Stimulated activated CD8-positive, alpha-beta memory T cell treated with anti-CD3 and anti-CD28 coated beads, Interleukin-4, amount 100 ng/mL, for 1 hour (primary cell): ENCODE measurements at places on chromosomes 2 and 18.
A peak's percentile ranks its signal among the peaks of the same experiment; 100 is the strongest.

GRCh38 chr2:18422432-18423165 is 137.9 kb downstream of the RDH14 start:
- no peak for DNase-seq

DNA sequence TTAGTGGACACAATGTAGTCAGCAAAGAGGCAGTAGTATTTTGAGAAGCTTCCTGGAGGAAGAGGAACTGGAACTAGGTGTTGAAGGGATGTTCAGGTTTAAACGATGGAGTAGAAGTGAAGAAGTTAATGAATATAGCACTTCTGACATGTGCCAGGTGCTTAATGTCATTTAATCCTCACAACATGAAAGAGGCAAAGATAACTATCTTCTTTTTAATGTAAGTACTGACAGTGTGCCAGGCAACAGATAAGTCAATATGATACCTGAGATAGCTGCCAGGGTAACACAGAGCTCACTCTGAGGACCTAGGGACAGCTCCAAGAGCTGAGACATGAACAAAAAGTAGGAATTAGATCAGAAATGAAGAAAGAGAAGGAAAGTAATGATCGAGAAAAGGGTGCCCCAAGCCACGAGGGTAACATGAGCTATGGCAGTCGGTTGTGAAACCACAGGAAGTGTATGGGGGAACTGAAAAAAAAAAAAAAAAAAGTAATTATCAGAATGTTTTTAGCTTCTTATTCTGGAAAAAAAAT is 140.7 kb downstream of the RNF144A start:
- no peak for DNase-seq

GRCh38 chr18:78906066-78906465 is 73.6 kb upstream of the SALL3 start:
- no peak for DNase-seq

DNA sequence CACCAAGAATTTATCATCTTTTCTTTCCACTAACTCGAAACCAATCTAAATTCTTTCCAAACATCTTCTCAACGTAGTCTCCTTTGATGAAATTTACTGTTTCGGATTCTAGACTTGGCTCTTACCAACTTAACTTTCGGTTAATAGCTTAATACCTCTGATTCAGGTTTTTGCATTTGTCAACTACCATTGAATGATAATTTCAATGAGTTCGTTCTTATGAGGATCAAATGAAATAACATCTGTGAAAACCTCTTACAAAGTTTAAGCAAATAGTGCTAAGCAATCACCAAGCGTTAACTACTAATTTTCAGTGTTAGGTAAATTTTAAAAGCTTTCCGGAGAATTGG is 593 bp upstream of the NRBP1 start:
- no peak for DNase-seq

DNA sequence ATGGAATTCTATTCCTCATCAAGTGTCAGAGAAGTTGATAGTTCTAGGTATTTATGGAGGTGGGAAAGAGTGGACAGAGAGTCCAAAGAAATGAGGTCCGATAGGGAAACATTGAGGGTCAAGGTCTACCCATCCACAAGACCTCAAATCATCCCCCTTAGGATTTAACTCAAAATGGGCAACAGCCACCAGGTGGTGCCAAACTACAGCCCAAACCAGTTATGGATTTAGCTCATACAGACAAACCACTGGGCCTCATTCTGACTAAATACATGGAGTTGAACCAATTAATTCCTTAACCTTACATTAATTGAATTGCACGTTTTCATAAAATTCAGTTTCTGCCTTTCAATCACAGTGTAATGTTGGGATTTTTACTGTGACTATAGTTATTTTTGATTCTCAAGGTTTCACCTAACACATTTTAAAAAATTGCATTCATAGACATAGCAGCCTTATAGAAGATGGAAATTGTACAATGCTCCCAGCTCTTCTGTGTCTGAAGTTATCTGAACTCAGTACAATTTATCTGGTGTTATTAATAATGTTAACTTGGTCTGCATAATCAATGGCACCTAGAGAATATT is 98.2 kb upstream of the HNMT start:
- DNase-seq, result peak; percentile 10

DNA sequence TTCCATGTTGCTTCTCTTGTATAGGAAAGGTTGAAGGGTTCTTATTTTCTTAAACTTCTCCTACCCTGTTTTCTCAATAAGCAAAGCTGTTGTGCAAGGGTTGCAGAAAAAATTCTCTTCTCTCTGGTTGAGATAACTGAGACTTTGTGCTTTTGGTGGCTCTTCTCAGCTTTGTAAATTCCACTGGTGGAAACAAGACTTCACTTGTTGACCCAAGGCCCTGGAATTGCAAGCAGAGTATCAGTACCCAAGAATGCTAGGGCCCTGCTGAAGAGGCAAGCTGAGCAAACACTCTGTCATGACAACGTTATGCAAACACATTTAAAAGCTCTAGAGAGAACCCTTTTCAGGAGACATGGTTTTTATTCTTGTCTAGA is 294.7 kb upstream of the EPAS1 start:
- DNase-seq, result no peak

GRCh38 chr2:27086724-27087593 is at the start of gene KHK:
Gene KHK, plus strand, starts transcription at chr2:27086772. Its CDS starts 488 bp downstream, at chr2:27087260.
- no peak for DNase-seq

GRCh38 chr2:183207110-183207509 is 82.9 kb downstream of the NUP35 start:
- DNase-seq, result no peak

DNA sequence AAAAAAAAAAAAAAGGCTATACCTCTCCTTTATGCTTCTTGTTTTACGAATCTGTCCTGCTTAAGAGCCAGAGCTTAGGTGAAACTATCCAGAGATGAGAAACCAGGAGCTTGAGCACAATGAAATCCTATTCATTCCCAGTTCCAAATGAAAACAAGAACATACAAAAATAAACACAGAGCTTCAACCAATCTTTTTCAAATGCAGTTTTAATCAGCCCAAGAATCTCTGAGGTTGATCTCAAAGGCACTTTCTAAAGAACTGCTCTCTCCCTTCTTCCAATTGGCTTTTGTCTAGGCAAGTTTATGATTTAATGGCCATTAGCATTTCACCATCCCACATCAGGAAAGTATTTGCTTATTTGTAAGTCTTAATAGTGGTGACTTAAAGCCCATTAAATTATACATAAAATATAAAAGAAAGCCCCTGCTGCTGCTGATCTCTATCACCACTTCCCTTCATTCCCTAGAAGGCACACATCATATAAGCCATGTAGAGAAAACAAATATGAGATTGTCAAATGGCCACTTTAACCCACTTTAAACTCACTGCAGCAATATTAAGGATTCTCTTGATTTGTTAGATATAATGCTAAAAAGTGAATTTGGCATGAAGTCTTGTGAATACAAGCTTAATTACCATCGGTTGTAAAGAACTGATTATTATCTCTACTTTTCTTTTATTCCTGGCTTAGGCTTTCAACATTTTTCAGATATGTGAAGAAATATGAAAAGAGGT is 29.3 kb upstream of the SCN9A start:
- no peak for DNase-seq

GRCh38 chr2:241773511-241774418 is 2.9 kb upstream of the GAL3ST2 start:
- DNase-seq, result no peak

DNA sequence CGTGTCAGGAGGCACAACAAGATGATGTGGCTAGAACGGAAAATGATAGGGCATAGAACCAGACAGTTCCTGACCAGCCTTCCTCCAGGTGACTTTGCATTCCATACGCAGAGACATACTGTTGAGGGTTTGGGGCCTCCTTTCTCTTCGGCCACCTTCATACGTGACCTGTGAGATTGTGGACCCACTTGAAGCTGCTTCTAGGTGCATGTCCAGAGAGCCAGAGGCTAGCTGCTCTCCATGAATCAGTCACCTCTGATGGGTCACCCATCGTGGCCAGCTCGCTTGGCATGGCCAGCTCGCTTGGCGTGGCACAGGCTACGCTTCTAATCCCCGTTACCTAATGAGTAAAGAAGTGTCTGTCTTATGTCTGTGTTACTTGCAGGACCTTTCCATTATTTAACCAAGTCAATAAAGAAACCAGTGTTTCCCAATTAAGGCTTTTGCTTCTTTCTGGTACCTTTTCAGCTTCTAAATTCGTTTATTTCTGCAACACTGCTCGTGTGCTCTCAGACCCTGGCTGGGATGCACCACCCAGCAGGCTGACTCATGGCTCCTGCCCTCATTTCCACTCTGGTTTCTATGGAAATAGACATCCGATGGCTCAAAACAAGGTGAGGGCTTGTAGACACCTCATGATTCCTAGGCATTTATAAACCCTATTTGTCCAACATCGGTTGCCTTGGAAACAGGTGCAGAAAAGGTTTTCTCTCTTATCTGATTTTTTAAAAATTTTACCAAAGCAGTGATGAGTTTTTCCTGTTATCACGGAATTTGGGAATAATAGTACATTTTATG is 86.7 kb upstream of the B3GNT7 start:
- DNase-seq, result no peak

DNA sequence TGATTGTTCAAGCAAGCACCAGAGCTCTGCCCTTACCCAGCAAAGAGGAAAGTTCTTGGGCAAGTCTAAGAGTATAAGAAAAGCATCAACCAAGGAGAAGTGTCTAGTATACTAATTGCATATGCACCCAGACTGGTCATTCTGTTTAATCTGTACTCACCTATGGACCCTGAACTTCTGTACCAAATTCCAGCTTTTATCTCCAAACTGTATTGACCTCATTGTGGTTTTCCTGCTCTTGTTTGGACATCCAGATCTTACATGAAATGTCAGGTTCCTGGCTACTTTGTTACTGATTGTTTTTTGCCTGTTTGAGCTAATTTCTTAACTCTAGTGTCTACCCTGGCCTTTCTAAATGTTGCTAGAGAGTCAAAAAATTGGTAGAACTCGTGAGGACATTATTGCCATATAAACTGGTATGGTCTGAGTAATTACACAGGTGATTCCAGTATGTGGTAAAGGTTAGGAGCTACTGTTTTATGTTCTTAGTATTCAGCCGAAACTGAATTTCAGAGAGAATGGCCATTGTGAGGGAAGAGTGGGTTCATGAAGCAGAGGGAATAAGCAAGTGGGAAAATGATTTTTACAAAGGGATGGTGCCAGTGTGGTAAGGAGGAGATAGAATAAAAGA is 146.3 kb downstream of the HNMT start:
- DNase-seq, result no peak

- no peak for DNase-seq
Observed at GRCh38 chr2:207188626-207189419, 23.1 kb upstream of the KLF7 start.

GRCh38 chr2:134258684-134259388 is 5.0 kb downstream of the MGAT5 start:
- DNase-seq, result peak; percentile 17

- DNase-seq, result no peak
Observed at GRCh38 chr2:28394997-28395333, 2.3 kb downstream of the FOSL2 start.

- no peak for DNase-seq
Observed at GRCh38 chr18:34397286-34397896, 172.7 kb upstream of the NOL4 start.

GRCh38 chr2:58633613-58634365 is 392.7 kb upstream of the FANCL start:
- no peak for DNase-seq

DNA sequence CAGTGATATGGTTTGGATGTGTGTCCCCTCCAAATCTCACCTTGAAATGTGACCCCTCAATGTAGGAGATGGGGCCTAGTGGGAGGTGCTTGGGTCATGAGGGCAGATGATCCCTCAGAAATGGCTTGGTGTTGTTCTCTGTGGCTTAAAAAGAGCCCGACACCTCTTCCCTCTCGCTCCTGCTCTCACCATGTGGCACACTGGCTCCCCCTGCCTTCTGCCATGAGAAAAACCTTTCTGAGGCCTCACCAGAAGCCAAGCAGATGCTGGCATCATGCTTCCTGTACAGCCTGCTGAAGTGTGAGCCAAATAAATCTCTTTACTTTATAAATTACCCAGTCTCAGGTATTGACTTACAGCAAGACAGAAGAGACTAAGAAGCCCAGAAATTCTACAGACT is 357.1 kb downstream of the NRXN1 start:
- no peak for DNase-seq

DNA sequence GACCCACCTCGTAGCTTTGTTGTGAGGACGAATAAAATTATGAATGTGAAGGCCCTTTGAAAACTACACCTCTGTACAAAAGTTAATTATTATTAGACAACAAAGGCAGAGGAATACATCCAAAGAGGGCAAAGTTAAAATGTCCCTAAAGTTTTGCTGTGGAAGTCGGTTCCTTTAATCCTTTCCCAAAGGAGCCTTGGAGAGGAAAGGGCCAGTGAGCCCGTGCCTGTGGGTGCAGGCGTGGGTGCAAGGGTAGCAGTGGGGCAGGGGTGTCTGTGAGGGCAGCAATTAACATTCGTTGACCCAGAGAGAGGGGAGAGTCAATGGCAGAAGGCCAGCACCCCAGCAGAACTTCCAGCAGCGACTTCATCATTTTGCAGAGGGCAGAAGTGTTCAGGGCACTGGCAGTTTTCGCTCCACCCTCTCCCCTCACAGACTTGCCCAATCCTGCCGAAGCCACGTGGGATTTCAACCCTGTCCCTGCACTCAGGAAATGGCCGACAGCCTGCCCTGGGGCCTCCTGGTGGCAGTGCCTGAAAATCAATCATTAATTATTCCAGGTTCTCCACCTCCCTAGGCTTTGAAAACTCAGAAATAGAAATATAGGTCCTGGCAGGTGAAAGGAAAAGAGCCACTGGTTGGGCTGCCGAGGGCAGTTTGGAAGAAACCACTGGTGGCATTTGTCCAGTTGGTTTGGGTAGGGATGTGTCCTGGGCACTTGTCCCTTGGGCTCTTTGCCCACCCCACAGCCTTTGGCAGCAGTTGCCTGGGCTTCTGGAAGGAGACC is 4.2 kb upstream of the PAX8 start:
- no peak for DNase-seq

DNA sequence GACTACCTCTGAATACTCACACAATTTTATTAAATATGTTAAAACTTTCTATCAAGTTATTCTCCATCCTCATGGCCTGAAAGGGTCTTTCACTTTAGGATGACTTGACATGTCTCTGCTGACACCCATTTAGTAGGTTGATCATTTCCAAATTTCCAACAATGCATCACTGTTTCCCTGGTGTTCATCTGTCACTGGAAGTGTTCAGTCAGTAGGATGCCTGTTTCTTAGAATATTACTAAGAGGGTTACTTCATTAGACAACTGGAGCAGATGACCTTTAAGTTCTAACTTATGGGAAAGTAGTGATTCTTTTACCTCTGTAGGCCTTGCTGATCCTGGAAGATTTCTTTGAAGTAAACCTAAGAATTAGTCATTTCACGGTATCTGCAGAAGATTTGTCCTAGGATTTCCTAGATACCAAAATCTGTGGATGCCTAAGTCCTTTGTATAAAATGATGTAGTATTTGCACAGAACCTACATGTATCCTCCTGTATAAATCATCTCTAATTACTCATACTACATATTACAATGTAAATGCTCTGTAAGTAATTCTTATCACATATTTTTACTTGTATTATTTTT is 77.7 kb downstream of the MAP3K20 start:
- DNase-seq, result no peak

DNA sequence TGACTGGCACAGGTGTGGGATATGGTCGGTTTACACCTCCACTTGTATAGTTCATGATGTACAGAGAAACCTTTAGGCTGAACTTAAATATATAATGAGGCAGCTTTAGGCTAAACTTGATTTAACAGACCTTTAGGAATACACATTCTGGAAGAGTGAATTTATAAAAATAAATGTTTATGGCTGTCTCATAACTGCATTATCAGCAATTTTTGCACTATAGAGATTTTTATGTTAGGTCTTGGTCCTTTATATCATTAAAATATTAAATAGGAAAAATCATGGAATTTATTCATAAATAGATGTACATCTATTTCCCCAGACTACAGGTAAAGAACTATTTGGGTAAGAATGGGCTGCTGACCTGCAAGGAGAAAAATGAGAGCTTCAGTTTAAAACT is 19.8 kb downstream of the RAB27B start:
- no peak for DNase-seq

GRCh38 chr2:177106212-177106611 is 106.4 kb upstream of the HNRNPA3 start:
- no peak for DNase-seq
